ENCODE measurements at places on chromosomes 2 and 18. TPM values are rescaled to one million over a fixed set of nuclear protein-coding genes. Genes with fewer than 3 reads are reported as not detected.

DYNAP gene
- not detected for total RNA-seq

POTEE gene
- not detected for total RNA-seq

SLC11A1 gene
- total RNA-seq: 1.4 TPM

ADCYAP1 gene
- total RNA-seq: not detected

PLEK gene
- not detected for total RNA-seq

TMBIM1 gene
- total RNA-seq: 698 TPM

TMEM163 gene
- 0.72 TPM for total RNA-seq

PLGLB2 gene
- 0.24 TPM for total RNA-seq

ACTR3 gene
- 178 TPM for total RNA-seq

PAX8 gene
- total RNA-seq: 24.3 TPM

CCDC141 gene
- not detected for total RNA-seq

IL36RN gene
- 8.4 TPM for total RNA-seq

LOXHD1 gene
- total RNA-seq: not detected

CRYGC gene
- not detected for total RNA-seq

POTEJ gene
- total RNA-seq: not detected

IL1A gene
- 230 TPM for total RNA-seq

DNAH7 gene
- under 0.01 TPM for total RNA-seq

SPATA3 gene
- total RNA-seq: not detected

TACR1 gene
- total RNA-seq: not detected

TMEM178A gene
- total RNA-seq: 0.43 TPM

CABYR gene
- total RNA-seq: 1.9 TPM

TXNDC2 gene
- total RNA-seq: not detected

NPPC gene
- not detected for total RNA-seq

GPC1 gene
- 130 TPM for total RNA-seq

DSG1 gene
- 0.72 TPM for total RNA-seq

C1QL2 gene
- not detected for total RNA-seq

C1GALT1C1L gene
- not detected for total RNA-seq

AQP12A gene
- total RNA-seq: not detected

GAL3ST2 gene
- total RNA-seq: not detected

XIRP2 gene
- not detected for total RNA-seq

PLCD4 gene
- total RNA-seq: 1.3 TPM

LYPD6B gene
- 4.6 TPM for total RNA-seq

FARP2 gene
- 29.6 TPM for total RNA-seq
